ENCODE measurements at places on chromosomes 2 and 18. TPM values are rescaled to one million over a fixed set of nuclear protein-coding genes. Genes with fewer than 3 reads are reported as not detected.

DNA sequence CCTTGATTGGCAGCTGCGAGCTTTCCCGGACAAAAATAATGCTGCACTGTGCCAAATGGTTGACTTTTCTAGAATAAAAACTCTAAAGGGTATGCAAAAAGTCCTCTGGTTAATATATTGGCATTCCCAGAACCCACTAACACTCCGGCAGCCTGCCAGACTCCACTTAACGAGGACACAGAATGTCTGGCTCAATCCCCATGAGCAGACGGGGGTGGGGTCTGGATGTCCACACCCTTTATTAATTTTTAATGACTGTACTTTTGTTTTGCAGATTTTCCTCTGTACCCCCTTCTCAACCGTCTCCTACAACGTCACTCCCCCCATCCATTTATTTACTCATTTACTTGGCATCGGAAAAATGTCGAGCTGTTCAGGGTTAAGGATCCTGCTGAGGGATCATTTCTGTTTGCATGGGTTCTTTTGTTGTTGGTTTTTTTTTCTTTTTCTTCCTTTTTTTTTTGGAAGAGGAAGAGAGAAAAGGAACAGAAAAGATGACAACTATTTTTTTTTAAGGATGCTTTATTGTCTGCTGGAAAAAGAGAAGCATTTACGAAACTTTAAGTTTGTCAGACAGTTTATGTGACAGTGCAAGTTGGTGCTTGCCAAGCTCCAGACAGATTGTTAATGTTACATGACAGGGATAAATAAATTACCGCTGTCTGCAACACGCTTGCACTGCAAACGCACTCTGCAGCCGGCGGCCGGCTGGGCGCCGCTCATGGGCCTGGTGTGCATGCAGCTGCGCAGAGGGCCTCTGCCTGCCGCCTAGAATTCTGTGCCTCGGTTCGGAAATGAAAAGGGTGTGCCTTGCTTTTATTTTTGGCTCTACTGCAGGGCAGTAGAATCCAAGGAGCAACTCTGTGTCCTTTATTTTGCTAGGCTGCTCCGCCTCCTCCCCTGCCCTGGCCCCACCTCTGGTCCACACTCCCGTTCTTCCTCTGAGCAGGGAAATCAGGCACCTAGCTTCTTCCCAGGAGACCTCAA, 3.6 kb downstream of the LDLRAD4 start:
- DNase-seq = no peak

DNA sequence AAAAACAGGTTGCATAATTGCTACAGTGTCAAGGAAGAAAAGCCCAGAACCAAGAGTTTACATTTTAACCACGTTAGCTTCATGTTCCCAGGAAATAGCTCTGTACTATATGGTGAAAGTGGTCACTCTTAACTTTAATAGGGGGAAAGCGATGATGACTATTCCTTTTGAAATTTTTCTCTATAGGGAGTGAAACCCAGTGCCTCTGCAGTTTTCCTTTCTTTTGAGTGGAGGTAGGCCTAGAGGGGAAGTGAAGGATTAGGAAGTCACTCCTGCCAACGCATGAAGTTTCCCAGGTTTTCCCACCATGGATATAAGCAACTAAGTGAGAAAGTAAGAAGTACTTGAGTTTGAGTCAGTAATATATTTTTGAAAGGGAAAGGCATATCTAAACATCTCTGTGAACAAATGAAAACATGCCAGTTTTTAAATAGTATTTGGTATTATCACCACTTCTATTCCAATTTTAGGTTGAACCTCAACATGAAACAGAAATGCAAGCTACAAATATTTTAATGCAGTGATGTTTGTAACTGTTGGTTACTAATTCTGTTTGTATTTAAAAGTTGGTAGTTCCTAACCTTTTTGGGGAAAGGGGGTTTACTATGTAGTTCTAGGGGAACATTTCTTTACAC, 91.9 kb downstream of the VRK2 start:
- no peak for DNase-seq

GRCh38 chr18:69730664-69731063, 217.0 kb downstream of the CD226 start:
- no peak for DNase-seq

The ABCG5 gene
- polyA plus RNA-seq = 0.44 TPM

The NMUR1 gene
- polyA plus RNA-seq = 0.51 TPM

The GBX2 gene
- 10.5 TPM for polyA plus RNA-seq

All from spinal cord (tissue), 10 donors.